Colonic mucosa (tissue), 4 donors: ENCODE measurements at places on chromosomes 5 and 9. TPM values are rescaled to one million over a fixed set of nuclear protein-coding genes. Genes with fewer than 3 reads are reported as not detected.

GRCh38 chr5:22542340-22542739 lies 310.8 kb downstream of the CDH12 start:
- H3K4me1 ChIP-seq, result no peaks in the 10 kb centered on the region
- H3K27ac ChIP-seq, result no peak overlapping the region
- no peaks in the 10 kb centered on the region for H3K36me3 ChIP-seq

DNA sequence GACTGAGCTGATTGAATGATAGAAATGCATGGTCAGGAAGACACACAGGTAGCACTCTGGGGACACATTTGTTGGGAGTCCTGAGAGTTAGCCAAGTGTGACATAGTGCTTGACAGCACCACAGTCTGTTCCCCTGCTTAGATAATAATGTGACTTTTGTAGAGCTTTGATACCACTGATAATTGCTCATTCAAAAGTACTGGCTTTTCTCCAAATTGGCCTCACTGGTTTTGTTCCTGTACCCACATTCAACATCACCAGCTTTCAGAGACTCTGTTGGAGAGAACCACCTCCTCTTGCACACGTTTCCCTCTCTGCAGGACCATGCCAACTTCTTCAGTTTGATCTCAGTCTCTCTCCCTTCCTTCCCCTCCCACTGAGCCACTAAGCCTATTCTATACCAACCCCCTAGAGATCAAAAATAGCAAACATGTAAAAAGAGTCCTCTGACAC lies 52.5 kb upstream of the IL7R start:
- no peak overlapping the region for H3K4me3 ChIP-seq
- H3K27me3 ChIP-seq, result no peaks in the 10 kb centered on the region
- DNase-seq, result no peak
- no peak overlapping the region for H3K27ac ChIP-seq

DNA sequence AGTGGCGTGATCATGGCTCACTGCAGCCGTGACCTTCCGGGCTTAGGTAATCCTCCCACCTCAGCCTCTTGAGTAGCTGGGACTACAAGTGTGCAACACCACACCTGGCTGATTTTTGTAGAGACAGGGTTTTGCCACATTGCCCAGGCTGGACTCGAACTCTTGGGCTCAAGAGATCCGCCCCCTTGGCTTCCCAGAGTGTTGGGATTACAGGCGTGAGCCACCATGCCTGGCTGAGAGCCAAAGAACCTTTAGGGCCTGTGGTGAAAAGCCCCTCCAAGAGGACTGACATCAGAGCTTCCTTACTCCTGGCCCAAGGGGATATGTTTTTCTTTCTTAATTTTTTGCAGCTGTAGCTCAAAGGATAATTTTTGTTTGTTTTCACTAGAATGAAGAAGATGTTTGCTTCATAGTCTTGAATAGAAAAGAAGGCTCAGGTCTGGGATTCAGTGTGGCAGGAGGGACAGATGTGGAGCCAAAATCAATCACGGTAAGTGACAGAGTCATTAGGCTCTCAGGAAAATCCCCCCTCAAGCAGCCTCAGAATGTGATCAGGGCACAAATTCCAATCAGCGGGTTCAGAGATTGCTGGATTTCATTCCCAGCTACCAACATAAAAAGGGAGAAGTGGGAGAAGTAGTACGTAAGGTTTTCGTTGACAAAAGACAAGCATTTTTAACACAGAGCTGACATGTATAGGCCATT lies 77.1 kb downstream of the GOLPH3 start:
- H3K4me1 ChIP-seq, result no peaks in the 10 kb centered on the region
- no peak overlapping the region for H3K27ac ChIP-seq

The IL4 gene
- not detected for total RNA-seq

DNA sequence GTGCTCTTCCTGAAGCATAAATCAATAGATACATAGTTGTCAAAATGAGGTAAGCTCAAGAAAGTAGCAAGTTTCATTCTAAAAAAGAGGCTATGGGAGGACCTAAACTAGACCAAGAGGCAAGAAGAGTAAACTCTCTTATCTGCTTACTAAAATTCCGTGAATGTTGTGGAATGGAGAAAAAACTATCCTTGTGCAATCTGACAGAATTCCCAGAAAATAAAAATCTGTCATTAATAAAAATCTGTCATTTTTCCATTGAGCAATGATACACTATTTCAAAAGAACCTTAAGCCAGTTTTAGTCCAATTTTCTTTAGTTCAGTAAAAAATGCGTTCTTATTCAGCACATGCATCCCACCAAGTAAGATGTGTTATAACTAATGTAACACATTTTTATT lies 15.9 kb upstream of the FANCC start:
- H3K4me3 ChIP-seq, result no peak overlapping the region
- DNase-seq, result no peak
- no peaks in the 10 kb centered on the region for H3K4me1 ChIP-seq
- no peaks in the 10 kb centered on the region for H3K36me3 ChIP-seq
- no peaks in the 10 kb centered on the region for H3K27me3 ChIP-seq
- H3K27ac ChIP-seq, result no peak overlapping the region

GRCh38 chr5:68534131-68534940 lies 318.8 kb downstream of the PIK3R1 start:
- peaks cover 4% of the 10 kb centered on the region for H3K4me1 ChIP-seq
- no peaks in the 10 kb centered on the region for H3K27me3 ChIP-seq
- no peak overlapping the region for H3K27ac ChIP-seq
- no peaks in the 10 kb centered on the region for H3K36me3 ChIP-seq

DNA sequence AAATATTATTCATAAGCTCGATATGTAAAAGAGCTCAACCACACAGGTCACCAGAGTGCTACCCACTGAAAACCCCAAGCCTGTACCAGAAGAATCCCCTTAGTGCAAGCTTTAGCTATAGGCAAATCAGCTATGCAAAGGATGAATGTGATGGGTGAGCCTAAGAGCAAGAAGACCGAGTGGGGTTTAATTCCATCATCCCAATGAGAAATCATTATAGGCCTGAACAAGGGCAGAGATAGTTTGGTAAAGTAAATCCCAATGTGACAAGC lies 21.8 kb downstream of the ELOVL7 start:
- no peaks in the 10 kb centered on the region for H3K4me1 ChIP-seq
- no peaks in the 10 kb centered on the region for H3K36me3 ChIP-seq
- no peaks in the 10 kb centered on the region for H3K27me3 ChIP-seq
- no peak overlapping the region for H3K4me3 ChIP-seq
- no peak overlapping the region for H3K27ac ChIP-seq

The MINAR2 gene
- not detected for total RNA-seq

GRCh38 chr5:169356811-169357210 lies 55.9 kb upstream of the SLIT3 start:
- no peaks in the 10 kb centered on the region for H3K36me3 ChIP-seq
- H3K27me3 ChIP-seq, result no peaks in the 10 kb centered on the region
- H3K4me1 ChIP-seq, result no peaks in the 10 kb centered on the region
- no peak overlapping the region for H3K27ac ChIP-seq
- DNase-seq, result no peak
- no peak overlapping the region for H3K4me3 ChIP-seq

The BSPRY gene
- total RNA-seq, result 25.6 TPM

The UQCRQ gene
- total RNA-seq, result 920 TPM

GRCh38 chr9:22010866-22011625 lies 1.9 kb upstream of the CDKN2B start:
- no peak for DNase-seq
- no peak overlapping the region for H3K27ac ChIP-seq
- no peak overlapping the region for H3K4me3 ChIP-seq
- H3K4me1 ChIP-seq, result no peaks in the 10 kb centered on the region
- H3K36me3 ChIP-seq, result no peaks in the 10 kb centered on the region

The SEMA4D gene
- 19.0 TPM for total RNA-seq

DNA sequence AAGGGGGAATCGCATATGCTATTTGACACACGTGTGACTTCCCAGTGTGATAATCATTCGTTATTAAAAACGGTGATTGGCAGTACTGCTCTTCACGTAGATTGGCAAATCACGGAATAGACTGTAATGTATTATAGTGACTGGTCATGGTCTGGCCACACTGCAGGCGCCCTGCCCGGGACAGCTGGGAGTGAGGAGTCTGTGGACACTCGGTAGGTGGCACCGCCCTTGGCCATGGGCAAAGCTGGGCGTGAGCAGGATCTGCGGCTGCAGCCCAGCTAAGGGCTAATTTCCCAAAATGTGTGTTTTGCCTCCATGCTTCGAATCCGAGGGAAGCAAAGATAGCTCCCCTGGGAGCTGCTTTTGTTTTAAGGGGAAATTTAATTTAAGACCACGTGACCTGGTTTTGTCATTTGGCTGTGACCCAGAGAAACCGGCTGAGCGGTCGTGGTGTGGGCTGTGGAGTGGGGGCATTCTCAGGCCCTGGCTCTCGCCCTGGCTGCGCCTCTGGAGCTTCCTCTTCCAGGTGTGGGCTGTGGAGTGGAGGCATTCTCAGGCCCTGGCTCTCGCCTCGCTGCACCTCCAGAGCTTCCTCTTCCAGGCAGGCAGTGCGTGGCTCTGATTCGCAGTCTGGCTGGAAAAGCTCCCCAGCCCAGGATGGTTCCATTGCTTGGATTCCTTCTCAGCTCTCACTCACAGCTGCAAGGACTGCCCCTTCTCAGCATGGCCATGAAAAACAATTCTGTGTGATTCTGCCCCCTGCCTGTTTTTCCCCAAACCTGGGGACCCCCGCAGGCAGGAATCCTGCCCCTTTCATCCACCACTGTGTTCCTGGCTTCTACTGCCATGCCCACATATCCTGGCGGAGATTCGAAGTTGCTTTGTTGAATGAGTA lies 131.1 kb downstream of the OLFM1 start:
- DNase-seq, result no peak
- no peak overlapping the region for H3K4me3 ChIP-seq
- H3K4me1 ChIP-seq, result no peaks in the 10 kb centered on the region
- no peak overlapping the region for H3K27ac ChIP-seq

The AGXT2 gene
- total RNA-seq, result 0.16 TPM

DNA sequence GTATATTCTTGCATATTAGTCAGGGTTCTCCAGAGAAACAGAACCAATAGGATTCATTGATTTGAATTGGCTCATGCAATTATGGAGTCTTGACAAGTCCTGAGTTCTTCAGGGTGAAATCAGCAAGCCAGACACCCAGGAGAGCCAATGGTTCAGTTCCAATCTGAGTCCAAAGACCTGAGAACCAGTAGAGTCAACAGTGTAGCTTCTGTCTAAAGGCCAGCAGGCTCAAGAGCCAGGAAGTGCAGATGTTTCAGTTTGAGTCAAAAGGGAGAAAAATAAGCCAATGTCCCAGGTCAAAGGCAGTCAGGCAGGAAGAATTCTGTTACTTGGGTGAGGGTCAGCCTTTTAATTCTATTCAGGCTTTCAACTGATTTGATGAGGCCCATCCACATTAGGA lies 37.8 kb upstream of the ANKRD34B start:
- H3K4me1 ChIP-seq, result no peaks in the 10 kb centered on the region
- H3K27me3 ChIP-seq, result no peaks in the 10 kb centered on the region

GRCh38 chr5:173318881-173319620 lies 9.2 kb downstream of the STC2 start:
- no peak for DNase-seq
- H3K27me3 ChIP-seq, result peaks cover 9% of the 10 kb centered on the region
- H3K27ac ChIP-seq, result no peak overlapping the region
- no peaks in the 10 kb centered on the region for H3K4me1 ChIP-seq
- no peak overlapping the region for H3K4me3 ChIP-seq
- no peaks in the 10 kb centered on the region for H3K36me3 ChIP-seq

The TRIM14 gene
- total RNA-seq, result 62.0 TPM

GRCh38 chr5:157352756-157353340 lies 86.9 kb downstream of the CYFIP2 start:
- no peaks in the 10 kb centered on the region for H3K4me1 ChIP-seq
- no peak for DNase-seq
- H3K36me3 ChIP-seq, result no peaks in the 10 kb centered on the region
- H3K27ac ChIP-seq, result no peak overlapping the region
- no peaks in the 10 kb centered on the region for H3K27me3 ChIP-seq
- H3K4me3 ChIP-seq, result no peak overlapping the region

DNA sequence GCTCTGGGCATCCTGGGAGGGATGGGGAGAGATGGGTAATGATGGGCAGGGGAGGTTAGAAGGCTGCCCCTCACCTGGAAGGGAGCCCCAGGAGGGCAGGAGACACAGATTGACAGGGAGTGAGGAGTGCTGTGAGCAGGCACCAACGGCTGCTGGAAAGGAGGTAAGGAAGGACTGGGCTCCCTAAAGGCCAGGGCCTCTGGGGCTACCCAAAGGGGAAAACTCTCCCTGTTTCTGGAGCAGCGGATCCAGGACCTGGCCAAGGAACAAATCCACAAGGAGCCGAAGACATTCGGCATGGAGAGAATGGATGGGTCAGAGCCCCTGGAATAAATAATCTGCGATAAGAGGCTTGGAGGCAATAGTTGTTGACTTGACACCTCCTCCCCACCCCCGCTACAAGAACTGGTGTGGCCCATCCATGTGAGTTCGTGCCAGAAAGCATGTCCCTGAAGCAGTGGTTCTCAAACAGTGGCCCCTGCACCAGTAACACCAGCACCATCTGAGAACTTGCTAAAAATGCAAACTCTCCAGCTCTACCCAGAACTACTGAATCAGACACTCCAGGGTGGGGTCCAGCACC lies 208.3 kb downstream of the GABBR2 start:
- no peaks in the 10 kb centered on the region for H3K4me1 ChIP-seq
- no peak for DNase-seq
- H3K27me3 ChIP-seq, result no peaks in the 10 kb centered on the region
- no peak overlapping the region for H3K27ac ChIP-seq

The NDUFAF2 gene
- 20.9 TPM for total RNA-seq

- H3K27ac ChIP-seq, result no peak overlapping the region
- DNase-seq, result no peak
- no peaks in the 10 kb centered on the region for H3K27me3 ChIP-seq
- no peak overlapping the region for H3K4me3 ChIP-seq
These were observed 66.2 kb upstream of the CNTLN start for GRCh38 chr9:17068671-17069070.

GRCh38 chr9:100890321-100890720 lies 138.2 kb upstream of the PLPPR1 start:
- no peak overlapping the region for H3K27ac ChIP-seq
- DNase-seq, result no peak
- H3K4me1 ChIP-seq, result no peaks in the 10 kb centered on the region
- H3K27me3 ChIP-seq, result no peaks in the 10 kb centered on the region
- H3K36me3 ChIP-seq, result no peaks in the 10 kb centered on the region
- no peak overlapping the region for H3K4me3 ChIP-seq

The ITK gene
- total RNA-seq, result 1.4 TPM

The ADAMTSL2 gene
- 0.24 TPM for total RNA-seq

- DNase-seq, result no peak
- H3K27me3 ChIP-seq, result no peaks in the 10 kb centered on the region
- H3K4me1 ChIP-seq, result no peaks in the 10 kb centered on the region
- no peak overlapping the region for H3K4me3 ChIP-seq
These were observed 717.8 kb downstream of the DTWD2 start for GRCh38 chr5:118270526-118270925.
